ENCODE measurements at places on chromosomes 1 and 21.

DNA sequence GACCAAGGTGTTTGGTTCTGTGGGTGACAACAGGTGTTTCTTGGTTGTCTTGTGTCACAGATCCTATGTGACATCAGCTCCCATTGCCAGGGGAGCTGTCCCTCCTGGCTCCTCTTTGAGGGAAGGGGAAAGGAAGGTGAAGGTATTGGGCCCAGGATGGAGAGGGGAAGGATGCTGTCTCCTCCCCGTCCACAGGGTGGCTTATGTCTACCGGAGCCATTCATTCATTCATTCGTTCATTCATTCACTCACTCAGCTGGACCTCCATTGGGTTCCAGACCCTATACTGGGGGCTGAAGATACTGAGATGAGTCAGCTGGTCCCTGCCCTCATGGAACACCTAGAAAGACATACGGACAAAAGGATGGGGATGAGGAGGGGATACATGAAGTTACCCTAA lies 38.9 kb downstream of the EPHB2 start:
- no peak for DNase-seq

- no peak for DNase-seq
Observed at GRCh38 chr1:66291531-66291864, 242.5 kb upstream of the SGIP1 start.

DNA sequence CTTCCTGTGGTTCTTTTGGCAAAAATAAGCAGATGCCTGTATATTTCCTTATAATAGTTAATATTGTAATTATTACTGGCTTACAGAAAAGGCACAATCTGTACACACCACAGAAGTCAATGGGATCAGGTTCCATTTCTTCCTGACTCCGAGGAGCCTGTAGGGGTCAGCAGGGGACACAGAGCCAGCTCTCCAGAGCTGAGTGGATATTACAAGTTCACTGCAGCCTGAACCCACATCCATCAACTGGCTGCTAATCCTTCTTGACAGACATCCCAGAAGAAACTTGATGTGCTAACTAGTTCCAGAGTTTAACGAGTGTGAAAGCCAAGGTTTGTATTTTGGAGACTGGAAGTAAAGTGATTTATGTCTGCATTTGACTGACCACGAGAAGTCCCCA lies 203.8 kb downstream of the LMX1A start:
- no peak for DNase-seq

- no peak for DNase-seq
Observed at GRCh38 chr1:107451715-107452114, 310.9 kb downstream of the NTNG1 start.

GRCh38 chr1:203133970-203134725 lies 6.6 kb downstream of the ADORA1 start:
- DNase-seq: no peak

DNA sequence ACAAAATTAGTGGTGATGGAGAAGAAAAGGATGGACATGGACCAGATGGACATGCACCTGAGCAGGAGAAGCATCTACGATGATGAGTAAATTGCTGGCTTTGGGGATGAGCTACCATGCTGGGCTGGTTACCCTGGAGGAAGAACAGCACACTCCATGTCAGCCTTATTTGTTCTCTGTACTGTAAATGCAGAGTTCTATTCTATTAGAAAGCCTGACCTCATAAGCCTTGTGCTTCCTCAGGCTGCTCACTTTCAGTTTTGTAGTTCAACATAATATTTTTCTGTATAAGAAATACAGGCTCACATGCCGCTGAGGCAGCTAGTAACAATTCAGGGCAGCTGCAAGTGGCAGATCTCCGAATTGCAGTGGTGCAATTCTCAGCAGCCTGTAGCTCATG lies 249.6 kb downstream of the PLA2G4A start:
- DNase-seq: no peak

- DNase-seq: no peak
Observed at GRCh38 chr1:175933801-175934200, 190.4 kb upstream of the TNR start.

- DNase-seq: no peak
Observed at GRCh38 chr1:53255031-53255430, 16.7 kb upstream of the MAGOH start.

- no peak for DNase-seq
Observed at GRCh38 chr1:23882746-23883145, 14.7 kb upstream of the FUCA1 start.

GRCh38 chr21:38239672-38240071 lies 17.1 kb upstream of the KCNJ15 start:
- DNase-seq: no peak

- no peak for DNase-seq
Observed at GRCh38 chr1:9235096-9235459, 504 bp downstream of the H6PD start.

GRCh38 chr1:171754353-171754705 lies 12.5 kb upstream of the VAMP4 start:
- no peak for DNase-seq

DNA sequence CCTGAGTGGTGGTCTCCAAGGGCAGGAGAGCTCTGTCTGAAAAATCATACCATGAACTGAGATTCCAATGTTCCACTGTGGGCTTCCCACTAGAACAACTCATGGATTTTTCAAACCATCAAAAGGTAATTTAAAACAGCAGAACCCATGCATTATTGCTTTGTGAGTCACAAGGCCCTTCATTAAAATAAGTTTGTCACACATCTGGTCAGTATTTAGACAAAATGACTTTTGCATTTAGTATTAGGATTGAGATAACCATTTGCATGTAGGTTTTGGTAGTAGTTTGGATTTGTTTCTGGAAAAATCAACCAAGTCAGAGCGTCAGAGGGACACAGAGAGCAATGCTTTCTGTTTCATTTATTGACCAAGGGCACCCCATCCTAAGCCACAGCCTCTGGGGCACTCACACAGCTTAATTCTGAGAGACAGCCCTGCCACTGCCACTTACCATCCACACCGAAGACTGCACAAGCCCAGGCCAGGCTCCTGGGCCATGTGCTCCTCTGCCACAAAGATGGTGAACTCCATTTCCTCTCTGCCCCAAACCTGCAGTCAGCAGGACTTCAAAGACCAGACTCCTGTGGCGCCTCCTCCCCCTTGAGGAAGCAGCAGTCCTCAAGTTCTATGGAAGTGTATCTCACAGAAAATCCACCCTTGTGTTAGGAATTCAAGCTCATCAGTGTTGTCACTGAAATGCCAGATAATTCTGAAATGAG lies 132.6 kb upstream of the DUSP10 start:
- DNase-seq: no peak

- no peak for DNase-seq
Observed at GRCh38 chr1:42844592-42845140, 1.7 kb upstream of the ZNF691 start.

GRCh38 chr1:231665101-231665500 lies 38.5 kb downstream of the DISC1 start:
- DNase-seq: no peak
